ENCODE measurements at places on chromosomes 6 and 20. TPM values are rescaled to one million over a fixed set of nuclear protein-coding genes. Genes with fewer than 3 reads are reported as not detected.

The SIRPD gene
- not detected for total RNA-seq

The PRDM13 gene
- total RNA-seq, result not detected

The DYNLT2 gene
- total RNA-seq, result 1.5 TPM

The ISM1 gene
- total RNA-seq, result 32.1 TPM

The SYNCRIP gene
- total RNA-seq, result 76.3 TPM

The GTPBP2 gene
- total RNA-seq, result 42.7 TPM

The PCMTD2 gene
- 44.6 TPM for total RNA-seq

The CST2 gene
- total RNA-seq, result not detected

The KCNB1 gene
- 6.1 TPM for total RNA-seq

The MCM9 gene
- 11.2 TPM for total RNA-seq

The C6orf141 gene
- not detected for total RNA-seq

The PSORS1C1 gene
- total RNA-seq, result 3.1 TPM
